ENCODE measurements at places on chromosomes 3 and 15.
A peak's percentile ranks its signal among the peaks of the same experiment; 100 is the strongest.

DNA sequence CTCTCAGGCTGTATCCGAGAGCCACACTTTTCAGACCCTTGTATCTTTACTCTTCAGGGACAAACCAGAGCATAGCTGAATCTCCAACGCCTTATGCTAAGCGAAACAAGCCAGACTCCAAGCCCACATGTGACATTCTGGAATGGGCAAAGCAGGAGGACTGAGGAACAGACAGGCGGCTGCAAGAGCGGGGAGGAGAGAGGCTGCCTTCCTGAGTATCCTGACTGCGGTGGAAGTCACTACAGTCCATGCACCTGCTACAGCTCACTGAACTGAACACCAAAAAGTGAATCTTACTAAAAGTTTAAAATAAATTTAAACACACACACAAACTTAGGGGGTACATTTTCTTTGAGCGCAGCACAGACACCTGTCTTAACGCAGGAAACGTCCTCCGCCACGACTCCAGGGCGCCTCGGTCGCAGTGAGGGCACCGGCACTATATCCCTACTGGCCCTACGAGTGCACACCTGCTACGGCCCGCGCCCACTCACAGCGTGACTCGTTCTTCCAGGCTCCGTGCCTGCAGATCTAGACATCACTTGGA lies 1.4 kb downstream of the CYFIP1 start:
- no peak for DNase-seq

DNA sequence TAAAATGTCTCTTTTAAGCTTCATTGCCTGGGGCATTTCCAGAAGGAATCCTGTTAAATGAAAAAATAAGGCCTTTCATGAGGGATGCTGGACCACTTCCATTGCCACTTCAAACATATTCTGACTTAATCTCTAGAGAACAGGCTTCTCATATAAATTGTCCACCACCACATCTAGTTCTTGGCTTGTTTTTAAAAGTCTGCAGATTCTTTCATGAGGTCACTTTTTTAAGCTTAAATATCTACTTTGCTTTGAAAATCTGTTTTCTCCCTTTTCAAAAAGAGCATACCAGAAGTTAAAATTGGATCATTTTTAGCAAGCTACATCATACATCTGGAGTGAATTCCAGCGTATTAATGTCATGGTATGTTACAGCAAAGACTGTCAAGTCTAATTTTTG lies 131.6 kb downstream of the C3orf70 start:
- DNase-seq: no peak

- DNase-seq: no peak
Measured at GRCh38 chr15:75945953-75946352, 42.3 kb downstream of the FBXO22 start.

DNA sequence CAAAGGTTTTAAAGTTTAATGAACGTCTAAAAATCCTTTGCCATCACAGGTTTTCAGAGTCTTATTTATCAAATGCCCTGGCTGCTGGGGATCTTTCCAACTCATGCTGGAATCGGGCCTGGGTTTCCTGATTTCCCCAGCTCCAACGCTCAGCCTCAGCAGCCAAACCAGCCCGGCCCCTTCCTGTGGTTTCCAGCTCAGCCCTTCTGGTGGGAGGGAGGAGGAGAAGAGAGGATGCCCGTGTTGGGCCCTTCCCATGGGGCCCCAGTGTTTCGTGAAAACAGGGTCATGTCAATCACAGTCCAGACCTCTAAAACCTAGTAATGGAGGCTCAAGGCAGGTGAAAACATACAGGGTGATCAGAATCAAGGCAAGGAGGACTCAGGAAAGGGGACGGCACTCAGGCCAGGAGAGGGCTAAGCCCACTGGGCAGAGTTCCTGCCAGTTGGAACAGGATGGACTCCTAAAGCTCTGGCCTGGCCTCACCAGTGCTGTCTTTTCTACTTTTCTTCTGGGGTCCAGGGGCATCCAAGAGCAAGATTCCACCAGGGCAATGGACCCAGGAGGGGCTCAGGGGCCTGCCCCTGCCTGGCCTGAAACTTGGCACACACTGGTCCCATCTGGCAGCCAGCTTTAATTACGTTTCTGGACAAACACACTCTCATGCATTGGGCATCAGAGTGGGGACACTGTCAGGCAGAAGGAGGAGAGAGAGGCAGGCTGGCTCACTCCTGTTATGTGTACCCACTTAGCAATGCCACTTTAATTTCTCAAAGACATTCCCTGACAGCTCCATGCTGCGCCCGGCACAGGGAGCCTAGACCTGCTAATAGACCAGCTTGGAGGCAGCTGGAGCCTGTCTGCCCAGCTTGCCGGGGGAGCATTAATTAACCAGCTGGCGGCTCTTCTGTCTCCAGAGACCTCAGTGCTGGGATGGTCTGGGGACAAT lies 194.6 kb downstream of the FAM43A start:
- no peak for DNase-seq

DNA sequence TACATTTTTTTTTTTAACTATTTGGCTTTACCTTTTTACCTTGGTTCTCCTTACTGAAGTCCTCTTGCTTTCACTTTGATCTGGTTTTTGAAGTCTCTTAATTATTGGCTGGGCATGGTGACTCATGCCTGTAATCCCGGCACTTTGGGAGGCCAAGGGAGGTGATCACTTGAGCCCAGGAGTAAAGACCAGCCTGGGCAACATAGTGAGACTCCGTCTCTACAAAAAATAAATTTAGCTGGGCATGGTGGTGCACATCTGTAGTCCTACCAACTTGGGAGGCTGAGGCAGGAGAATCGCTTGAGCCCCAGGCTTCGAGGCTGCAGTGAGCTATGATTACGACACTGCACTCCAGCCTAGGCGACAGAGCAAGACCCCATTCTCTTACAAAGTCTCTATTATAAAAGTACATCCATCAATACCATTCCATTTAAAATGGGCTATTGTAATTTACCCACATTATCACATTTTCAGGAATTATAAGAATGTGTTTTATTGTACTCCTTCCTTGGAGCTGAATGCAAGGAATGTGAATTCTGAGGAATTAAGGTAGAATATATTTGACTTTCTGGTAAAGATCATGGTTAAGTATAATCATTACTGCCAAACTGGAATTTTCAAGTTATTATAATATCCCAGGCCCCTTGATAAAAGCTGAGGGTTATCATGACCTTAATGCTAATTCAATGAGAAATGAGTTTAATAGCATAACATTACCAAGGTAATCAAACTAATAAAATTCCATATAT lies 49.0 kb downstream of the MSL2 start:
- no peak for DNase-seq

- no peak for DNase-seq
Measured at GRCh38 chr3:184663356-184663755, 48.5 kb downstream of the MAGEF1 start.

GRCh38 chr3:14170531-14171159 lies 7.8 kb downstream of the XPC start:
- DNase-seq: no peak

DNA sequence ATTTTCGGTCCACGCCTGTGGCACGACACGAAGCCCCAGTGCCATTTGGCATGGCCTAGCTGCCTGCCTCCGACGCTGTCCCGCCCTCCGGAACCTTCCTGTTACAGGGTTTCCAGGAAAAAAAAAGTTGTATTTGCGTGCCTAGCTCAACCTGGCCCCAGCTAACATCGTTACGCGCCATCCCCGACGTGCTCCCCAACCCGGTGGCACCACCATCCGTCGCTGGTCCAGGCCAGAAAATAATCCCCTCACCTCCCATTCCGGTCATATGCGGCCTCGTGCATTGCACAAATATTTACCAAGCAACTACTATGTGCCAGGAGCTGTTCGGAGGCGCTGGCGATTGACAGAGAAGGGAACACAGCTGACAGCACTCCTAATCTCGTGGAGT lies 1.4 kb upstream of the CYP1A1 start:
- DNase-seq: no peak

- DNase-seq: no peak
Measured at GRCh38 chr3:142211034-142211433, 14.4 kb downstream of the GK5 start.

DNA sequence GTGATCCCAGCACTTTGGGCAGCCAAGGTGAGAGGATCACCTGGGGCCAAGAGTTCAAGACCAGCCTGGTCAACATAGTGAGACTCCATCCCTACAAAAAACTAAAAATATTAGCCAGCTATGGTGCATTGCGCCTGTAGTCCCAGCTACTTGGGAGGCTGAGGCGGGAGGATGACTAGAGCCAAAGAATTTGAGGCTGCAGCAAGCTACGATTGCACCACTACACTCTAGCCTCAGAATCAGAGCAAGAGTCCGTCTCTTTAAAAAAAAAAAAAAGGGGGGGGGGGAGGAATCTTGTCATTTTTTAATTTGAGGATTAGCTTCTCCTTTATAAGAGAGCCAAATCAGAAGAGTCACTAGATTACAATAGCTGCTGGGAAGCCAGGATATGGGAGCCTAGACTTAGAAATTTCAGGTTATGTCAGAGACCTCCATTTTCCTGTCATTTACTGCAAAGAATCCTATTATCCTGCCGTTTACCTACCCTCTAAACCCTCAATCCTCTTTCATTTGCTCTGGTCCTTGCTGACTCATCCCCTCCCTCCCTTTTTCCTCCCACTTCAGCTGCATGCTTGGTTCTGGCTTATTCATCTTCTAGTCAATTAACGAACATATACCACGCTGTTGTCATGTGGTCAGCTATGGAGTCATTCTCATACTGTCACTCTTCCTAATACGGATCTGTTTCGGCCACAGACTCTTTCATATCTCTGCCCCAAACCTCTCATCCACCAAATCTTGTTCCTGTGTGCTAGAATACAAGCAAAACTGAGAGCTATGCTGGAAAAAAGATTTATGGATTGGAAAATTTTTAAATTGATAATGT lies 83.8 kb upstream of the PPIB start:
- DNase-seq: peak; percentile 23

DNA sequence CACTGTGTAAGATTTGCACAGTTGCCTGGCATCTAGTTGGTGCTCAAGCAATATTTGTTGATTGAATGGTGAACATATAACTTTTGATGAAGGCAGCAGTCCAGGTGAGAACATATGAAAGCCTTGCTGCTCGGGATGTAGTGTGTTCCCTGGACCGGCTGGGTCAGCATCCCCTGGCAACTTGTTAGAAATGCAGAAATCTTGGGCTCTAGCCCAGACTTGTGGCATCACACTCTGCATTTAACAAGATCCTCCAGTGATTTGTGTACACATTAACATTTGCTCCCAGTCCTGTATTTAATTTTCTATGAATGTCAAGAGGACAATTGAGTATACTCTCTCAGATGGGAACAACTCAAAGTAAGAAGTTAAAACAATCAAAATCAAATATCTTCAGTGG lies 69.0 kb upstream of the SAMMSON start:
- DNase-seq: no peak

DNA sequence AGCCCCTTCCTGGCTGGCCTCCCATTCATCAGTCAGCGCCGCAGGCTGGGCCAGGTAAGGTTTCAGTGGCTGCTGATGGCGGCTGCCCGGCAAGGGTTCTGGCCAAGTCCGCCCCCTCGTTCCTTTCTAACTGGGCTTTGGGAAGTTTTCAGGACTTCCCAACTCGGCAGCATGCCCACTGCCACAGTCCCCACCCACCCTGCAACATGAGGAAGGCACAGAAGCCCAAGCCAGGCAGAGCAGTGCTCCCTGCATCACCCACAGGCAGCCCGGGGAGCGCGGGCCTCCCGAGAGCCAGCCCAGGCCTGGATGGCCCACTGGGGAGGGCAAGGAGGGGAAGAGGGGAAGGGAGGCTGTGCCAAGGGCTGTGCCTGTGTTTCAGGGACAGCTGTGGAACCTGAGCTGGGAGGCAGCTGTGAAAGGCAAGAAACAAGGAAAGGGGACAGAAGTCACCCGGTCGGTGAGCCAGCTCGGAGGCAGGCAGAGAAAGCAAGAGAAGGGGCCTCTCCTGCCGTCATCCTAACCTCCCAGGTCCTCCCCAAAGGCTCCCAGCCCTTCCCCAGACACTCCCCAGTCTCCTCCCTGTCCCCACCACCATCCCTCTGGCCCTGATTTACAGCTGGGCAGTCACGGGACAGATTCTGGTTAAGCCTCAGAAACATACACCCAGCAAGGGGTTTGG lies 73.9 kb downstream of the CPN2 start:
- no peak for DNase-seq
